Stimulated activated naive CD4-positive, alpha-beta T cell (primary cell): ENCODE measurements at places on chromosomes 12 and 14.
A peak's percentile ranks its signal among the peaks of the same experiment; 100 is the strongest.

GRCh38 chr12:91215940-91216454 lies 33.4 kb upstream of the DCN start:
- DNase-seq, result no peak

GRCh38 chr14:64743061-64743460 lies 38.8 kb downstream of the PLEKHG3 start:
- DNase-seq, result no peak

DNA sequence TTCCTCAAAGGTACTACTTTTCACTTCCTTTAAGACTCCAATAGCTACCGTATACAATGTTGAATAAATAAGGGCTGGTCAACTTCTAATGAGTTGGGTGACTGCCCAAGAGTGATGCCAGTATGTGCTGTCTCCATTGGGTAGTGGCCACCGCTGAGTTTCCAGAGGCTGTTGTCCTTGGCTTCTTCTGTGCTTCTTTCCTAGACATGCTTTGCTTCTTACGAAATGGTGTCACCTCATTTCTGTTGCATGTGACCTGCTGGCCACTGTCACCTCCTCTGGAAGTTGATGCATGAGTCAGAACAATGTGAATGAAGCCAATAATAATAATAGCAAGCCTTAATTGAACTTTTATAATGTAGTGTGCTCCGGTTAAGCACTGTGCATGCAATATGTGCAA lies 7.5 kb upstream of the NID2 start:
- DNase-seq, result no peak

- no peak for DNase-seq
Observed at GRCh38 chr12:18922851-18923250, 184.9 kb downstream of the CAPZA3 start.

- no peak for DNase-seq
Observed at GRCh38 chr12:120194226-120194533, 335 bp downstream of the GCN1 start.

GRCh38 chr14:30621354-30621939 lies 672 bp upstream of the SCFD1 start:
- DNase-seq, result no peak

GRCh38 chr12:8913702-8914032 lies 642 bp upstream of the PHC1 start:
- peak; percentile 36 for DNase-seq
